ENCODE measurements at places on chromosomes 16 and 17.

DNA sequence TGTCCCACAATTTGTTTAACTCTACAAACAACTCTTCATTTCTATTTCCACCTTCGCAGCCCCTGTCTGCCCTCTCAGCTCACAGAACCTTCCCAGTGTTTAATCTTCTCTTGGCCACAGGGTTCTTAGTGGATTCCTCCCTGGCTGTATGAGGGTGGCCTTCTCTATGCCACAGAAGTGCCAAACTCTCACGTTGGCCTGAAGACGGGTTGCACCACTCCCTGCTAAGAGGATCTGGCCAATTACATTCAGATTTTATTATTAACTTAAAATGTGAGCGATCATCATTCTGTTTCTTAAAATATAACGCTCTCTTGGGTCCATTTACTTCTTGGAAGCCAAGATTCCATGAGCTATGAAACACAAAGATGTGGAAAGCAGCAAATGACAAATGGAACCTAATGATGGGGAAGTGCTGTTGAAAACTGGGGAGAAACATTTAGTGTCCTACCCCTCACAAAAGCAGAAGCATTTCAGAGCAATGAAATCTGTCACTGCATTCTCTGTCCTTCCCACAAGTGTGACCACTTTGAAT lies 91.3 kb upstream of the NOG start:
- DNase-seq = no peak

- DNase-seq = no peak
These were observed 16.0 kb upstream of the LHX1 start for GRCh38 chr17:36921095-36921851.

DNA sequence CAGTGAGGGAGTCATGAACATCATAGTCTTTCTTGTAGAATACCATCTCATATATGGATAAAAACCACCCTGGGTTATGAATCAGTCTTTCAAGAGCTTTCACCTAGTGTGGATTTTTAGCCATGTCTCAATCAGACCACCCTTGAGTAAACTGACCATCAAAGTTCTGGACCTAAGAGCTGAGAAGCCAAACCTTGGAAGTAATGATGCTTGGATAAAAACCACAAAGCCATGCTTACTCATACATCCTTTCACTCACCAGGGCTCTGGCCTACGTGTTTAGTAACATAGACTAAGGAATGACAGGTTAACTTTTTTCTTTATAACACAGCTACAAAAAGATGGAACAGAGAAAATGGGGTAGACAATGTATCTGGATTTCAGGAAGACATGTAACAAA lies 167.2 kb downstream of the STX8 start:
- DNase-seq = no peak

DNA sequence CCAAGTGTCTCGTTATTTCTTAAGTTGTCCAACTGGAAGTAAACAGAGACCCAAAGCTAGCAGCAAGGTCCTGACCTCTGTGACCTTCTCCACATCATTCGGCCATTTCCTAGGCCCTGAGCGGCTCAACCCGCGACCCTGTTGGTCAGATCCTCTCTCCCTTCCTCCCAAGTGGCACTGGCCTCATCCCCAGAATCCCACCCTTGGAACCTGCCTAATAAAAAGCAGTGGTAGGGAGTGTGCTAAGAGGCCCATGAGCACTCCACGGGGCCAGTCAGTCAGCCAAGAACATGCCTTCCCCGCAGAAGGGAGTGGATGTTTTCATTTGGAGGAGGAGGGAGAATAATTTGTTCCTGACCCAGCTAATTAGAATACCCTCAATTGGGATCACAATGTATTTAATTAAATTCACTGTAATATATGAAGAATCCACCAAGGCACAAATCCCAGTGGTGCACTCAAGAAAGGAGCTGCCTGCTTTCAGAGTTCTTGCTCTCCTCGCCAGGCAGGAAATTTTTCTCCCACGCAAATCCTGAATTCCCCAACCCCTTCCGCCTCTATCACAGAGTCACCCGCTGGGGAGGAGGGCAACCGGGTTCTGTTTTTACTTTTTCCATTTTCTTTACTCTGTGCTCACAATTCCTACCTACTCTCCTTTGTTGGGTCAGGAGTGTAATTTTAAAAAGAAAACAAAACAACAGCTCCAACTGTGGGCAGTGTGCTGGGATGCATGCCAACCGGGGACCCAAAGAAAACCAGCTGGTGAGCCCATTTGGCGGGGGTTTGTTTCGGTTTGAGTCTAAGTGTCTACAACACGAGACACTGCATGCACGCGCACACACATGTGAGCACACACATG lies 153.4 kb downstream of the ZFHX3 start:
- DNase-seq = no peak

DNA sequence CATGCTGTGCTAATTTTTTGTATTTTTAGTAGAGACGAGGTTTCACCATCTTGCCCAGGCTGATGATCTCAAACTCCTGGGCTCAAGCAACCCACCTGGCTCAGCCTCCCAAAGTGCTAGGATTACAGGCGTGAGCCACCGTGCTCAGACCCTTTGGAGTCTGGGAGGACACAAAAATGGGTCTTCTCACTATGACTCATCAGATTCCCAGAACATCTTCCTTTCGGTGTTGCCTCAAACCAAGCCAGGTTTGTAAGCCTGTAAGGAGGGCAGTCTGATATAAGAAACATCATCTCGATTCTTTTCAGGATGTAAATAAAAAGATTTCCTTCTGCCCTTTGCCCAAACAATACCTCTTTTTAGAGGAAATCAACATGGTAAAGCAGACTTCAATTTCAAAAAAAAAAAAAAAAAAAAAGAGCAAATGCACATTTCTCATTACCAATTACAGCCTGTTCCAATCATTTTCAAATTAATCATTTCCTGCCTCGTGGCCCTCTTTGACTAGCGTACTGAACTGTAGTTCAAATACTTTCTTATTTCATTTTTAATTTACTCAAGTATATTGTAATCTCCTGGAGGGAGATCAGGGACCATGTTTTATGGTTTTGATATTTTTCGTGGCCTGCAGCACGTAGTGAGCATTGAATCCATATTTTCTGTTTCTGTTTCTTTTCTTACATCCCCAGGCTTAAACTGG lies 409.6 kb downstream of the GRIN2A start:
- DNase-seq = no peak

- DNase-seq = no peak
These were observed 23.0 kb upstream of the CAPNS2 start for GRCh38 chr16:55543472-55543871.

DNA sequence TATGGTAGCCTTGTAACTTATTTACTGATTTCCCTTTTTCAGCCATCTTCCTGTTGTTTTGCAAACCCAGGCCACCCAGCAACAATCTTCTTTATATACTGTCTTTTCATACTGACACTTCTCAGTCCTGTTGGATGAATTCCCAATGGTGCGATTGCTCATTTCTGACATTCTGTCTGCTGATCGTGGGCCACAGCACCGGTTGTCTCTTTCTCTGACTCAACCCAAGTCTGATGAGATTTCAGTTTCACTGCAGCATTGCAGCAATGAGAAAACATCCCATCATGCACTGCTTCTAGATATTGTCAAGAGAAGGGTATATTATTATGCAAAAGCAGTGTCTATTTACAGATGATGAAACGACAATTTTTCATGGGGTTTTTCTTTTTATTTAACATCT lies 349.2 kb upstream of the HSBP1 start:
- DNase-seq = no peak

DNA sequence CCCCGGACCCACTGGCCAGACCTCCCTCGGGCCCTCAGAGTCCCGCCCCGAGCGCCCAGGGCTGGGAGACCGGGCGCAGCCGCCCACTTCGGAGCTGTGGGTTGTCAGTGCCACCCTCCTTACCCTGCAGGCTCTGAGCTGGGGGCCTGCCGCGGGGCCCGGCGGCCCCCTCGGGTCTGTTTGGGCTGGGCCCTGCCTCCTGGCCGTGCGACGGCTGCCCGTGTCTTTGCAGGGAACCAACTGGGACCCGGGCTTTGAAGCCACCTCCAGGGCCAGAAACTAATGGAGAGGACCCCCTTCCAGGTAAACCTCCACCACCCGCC lies 443 bp downstream of the TEDC2 start:
- DNase-seq = no peak

DNA sequence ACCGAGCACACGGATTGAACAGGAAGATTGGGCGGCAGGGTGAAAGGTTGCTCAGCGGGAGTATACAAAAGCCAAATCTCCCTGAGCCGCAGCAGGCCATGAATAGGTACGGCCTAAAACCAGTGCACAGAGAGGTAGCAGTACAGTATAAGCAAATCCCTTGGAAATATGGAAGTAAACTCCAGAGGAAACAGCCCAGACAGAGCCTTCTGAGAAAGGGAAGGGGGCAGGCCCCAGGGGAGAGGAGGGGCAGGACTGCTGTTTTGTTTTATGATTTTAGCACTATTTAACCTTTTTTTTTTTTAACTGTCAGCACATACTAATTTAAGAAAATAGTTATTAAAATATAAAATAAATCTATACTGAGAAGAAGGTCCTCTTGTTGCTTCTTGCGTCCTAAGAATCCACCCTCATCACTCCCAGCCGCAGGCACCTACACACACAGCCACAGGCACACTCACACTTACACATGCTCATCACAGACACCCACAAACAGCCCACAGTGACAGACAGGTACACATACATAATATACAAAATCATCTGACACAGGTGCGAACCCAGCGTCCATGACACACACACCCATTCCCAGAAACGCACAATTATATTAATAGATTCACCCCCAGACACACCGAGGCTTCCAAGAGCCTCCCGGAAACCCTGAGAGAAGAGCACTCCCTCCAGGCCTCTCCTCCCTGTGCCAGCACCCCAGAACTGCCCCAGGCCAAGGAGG lies 12.8 kb downstream of the PLXDC1 start:
- no peak for DNase-seq

- no peak for DNase-seq
These were observed 90.6 kb upstream of the FBXO47 start for GRCh38 chr17:39057701-39058206.

DNA sequence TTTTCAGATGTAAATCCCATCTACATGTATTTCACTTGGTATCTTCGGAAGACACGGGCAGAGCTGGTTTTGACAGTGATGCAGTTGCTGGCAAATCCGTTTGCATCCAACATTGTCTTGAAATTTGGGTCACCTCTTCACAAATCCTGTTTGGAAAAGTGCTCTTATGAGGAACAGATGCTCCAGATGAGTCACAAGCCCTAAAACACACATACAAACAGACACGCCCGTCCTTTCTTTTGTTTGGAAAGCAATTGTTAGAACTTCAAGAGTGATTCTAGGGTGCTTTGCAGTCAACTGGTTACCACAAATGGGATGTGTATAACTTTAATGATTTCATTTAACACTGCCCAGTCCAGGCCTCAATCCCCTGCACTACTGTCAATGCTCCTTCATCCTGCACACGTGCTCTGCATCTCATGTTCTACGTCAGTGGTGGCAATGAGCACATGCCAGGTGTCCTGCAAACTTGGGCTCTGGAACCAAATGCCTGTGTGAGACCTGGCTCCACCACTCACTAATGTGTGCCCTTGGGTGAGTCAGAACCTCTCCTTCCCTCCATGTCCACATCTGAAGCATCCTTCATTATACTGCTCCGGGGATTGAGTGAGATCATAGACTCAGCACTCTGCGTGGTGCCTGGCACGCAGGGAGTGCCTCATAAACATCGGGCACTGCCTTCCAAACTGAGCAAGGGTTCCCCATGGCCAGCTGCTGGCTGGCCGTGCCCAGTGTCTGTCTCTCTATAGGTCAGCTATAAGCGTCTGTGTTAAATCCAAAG lies 19.3 kb upstream of the FOXF1 start:
- DNase-seq = no peak

GRCh38 chr16:87040169-87041117 lies 276.7 kb downstream of the C16orf95 start:
- no peak for DNase-seq

DNA sequence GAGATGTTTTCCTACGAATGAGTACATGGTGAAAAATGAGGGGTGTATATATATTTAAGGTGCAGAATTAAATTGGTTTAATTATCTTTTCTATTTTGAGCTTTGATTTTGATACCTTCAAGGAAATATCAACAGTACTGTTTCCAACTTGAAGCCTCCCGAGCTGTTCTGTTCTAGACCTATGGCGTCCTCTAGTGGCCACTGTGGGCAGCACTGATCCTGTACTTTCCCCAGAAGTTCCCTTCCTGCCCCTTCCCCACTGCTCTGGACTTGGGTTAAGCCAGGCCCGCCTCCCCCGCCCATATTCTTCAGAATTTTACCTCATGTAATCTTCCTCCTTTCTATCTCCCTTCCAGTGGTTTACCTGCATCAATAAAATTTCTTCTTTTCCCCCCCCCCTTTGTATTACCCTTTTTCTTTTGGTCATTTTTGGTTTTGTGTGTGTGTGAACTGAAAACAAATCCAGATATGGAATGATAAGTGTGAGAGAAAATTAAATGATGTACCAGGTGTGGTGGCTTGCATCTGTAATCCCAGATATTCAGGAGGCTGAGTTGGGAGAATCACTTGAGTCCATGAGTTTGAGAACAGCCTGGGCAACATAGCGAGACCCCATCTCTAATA lies 1643.5 kb downstream of the TP53TG3F start:
- DNase-seq = no peak

GRCh38 chr17:17728550-17729251 lies 47.4 kb downstream of the RAI1 start:
- DNase-seq = no peak

GRCh38 chr16:76976101-76976500 lies 214.9 kb upstream of the MON1B start:
- no peak for DNase-seq

GRCh38 chr17:81426393-81427172 lies 31.3 kb downstream of the BAHCC1 start:
- no peak for DNase-seq

GRCh38 chr17:35560703-35561102 lies at the start of gene SLFN14:
Gene SLFN14, minus strand, starts transcription at chr17:35560819. Its CDS starts 2,757 bp downstream, at chr17:35558062.
- DNase-seq = no peak

GRCh38 chr16:83552228-83552627 lies 255.6 kb upstream of the HSBP1 start:
- no peak for DNase-seq

GRCh38 chr16:30032083-30032819 lies 1.2 kb upstream of the TLCD3B start:
- peak; percentile 26 for DNase-seq

GRCh38 chr17:41265078-41265477 lies at the start of gene KRTAP9-6:
Gene KRTAP9-6, plus strand, starts transcription at chr17:41265378. Its CDS starts 0 bp downstream, at chr17:41265378.
- no peak for DNase-seq

GRCh38 chr16:48109475-48109874 lies 46.3 kb downstream of the ABCC12 start:
- no peak for DNase-seq

- no peak for DNase-seq
These were observed 1056.5 kb upstream of the CDH8 start for GRCh38 chr16:63092736-63093135.

GRCh38 chr17:31511580-31511979 lies 120.1 kb downstream of the RAB11FIP4 start:
- DNase-seq = no peak

Data from stimulated activated CD4-positive, alpha-beta T cell treated with anti-CD3 and anti-CD28 coated beads, TNF-alpha, amount 100 ng/mL, for 4 hours (primary cell).